ENCODE measurements at places on chromosomes 2 and 18.

GRCh38 chr2:48406116-48406515 is 123.8 kb upstream of the STON1 start:
- no peak for DNase-seq

- no peak for DNase-seq
Observed at GRCh38 chr2:119174993-119175347, 16.4 kb upstream of the C1QL2 start.

- DNase-seq: no peak
Observed at GRCh38 chr2:202025816-202026215, 7.8 kb upstream of the FZD7 start.

DNA sequence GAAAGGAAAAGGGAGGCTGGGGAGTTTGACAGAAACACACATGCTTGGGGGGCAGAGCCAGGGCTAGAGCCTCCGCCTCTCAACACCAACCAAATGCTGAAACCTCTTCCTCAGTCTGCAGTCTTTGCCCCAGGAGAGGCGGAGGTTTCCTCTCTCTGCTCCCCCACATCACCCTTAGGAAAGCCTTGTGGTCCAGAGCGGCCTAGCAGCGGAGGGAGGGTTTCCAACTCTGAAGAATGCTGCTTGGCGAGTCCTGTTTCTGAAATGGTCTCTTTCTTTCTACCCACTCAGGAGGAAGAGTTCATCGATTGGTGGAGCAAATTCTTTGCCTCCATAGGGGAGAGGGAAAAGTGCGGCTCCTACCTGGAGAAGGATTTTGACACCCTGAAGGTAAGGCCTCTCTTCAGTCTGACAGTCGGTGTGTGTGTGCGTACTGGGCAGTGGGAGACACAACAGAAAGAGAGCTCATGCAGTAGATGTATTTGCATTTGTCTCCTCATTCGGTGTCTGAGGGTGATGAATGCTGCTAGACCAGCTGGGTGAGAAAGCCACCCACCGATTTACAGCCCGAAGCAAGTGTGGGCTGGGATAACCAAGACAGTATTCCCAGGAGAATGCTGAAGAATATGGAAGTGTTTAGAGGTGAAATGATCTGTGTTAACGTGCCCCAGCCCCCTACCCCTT is 190.5 kb downstream of the DYSF start:
- DNase-seq: no peak

- DNase-seq: no peak
Observed at GRCh38 chr18:21164548-21165095, 53.0 kb upstream of the ROCK1 start.

DNA sequence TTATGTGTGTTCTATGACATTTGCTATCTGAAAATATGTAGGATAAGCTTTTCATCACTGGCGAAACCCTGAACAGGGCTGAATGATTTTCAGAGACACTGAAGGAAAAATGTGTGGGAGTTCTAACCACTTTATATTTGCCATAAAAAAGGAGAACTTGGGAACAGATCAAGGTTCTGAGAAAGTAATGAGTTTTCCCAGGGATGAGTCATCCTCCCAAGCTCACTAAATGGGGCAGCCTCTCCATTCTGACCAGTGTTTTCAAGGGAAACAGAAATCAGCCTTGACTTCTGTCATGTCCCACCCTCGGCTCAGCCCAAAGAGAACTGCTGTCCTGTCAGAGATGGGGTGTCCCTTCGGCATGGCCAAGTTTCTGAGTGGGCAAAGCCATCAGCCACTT is 2109.8 kb upstream of the CELF4 start:
- no peak for DNase-seq

GRCh38 chr18:67924656-67925055 is 408.1 kb upstream of the DSEL start:
- DNase-seq: no peak

GRCh38 chr2:160917850-160918249 is 242.4 kb upstream of the TANK start:
- DNase-seq: no peak

GRCh38 chr18:9613550-9614400 is 584 bp downstream of the PPP4R1 start:
- DNase-seq: no peak

- no peak for DNase-seq
Observed at GRCh38 chr2:227849906-227850305, 21.5 kb upstream of the DAW1 start.

Data from stimulated activated CD4-positive, alpha-beta T cell treated with anti-CD3 and anti-CD28 coated beads, Interleukin-1b, Interleukin-23, amount 100 ng/mL, for 1 hour (primary cell).